ENCODE measurements at places on chromosomes 12 and 14. TPM values are rescaled to one million over a fixed set of nuclear protein-coding genes. Genes with fewer than 3 reads are reported as not detected.

Gene KRT73
- total RNA-seq: not detected

Gene SP7
- not detected for total RNA-seq

Gene SIX1
- total RNA-seq: 7.7 TPM

Gene TOMM20L
- not detected for total RNA-seq

Gene MGP
- total RNA-seq: 10.9 TPM

Gene MEG3
- not detected for total RNA-seq

Gene TAS2R50
- 0.48 TPM for total RNA-seq

Gene ACVRL1
- total RNA-seq: 0.53 TPM

Gene OLR1
- not detected for total RNA-seq

Gene STON2
- total RNA-seq: 0.11 TPM

Gene CLEC1A
- not detected for total RNA-seq

Gene SYT1
- total RNA-seq: 10.3 TPM

Gene KCNH5
- total RNA-seq: 0.57 TPM

Gene CISTR
- total RNA-seq: not detected

Gene TAS2R42
- total RNA-seq: not detected

Gene GSC
- total RNA-seq: 2.6 TPM

Gene OVCH1
- not detected for total RNA-seq

Gene SDR9C7
- not detected for total RNA-seq

Gene GLT8D2
- total RNA-seq: 2.2 TPM

Measured in A375 (cell line).